ENCODE measurements at places on chromosomes 7 and 10. TPM values are rescaled to one million over a fixed set of nuclear protein-coding genes. Genes with fewer than 3 reads are reported as not detected.

The VSTM4 gene
- total RNA-seq: 0.50 TPM

The PON1 gene
- total RNA-seq: 0.64 TPM

The HOXA5 gene
- total RNA-seq: 3.7 TPM

The C1QL3 gene
- not detected for total RNA-seq

The PNLIPRP3 gene
- not detected for total RNA-seq

The ZPBP gene
- total RNA-seq: not detected

The DEPP1 gene
- total RNA-seq: 1.4 TPM

The CDNF gene
- 1.3 TPM for total RNA-seq

The RPEL1 gene
- total RNA-seq: 0.09 TPM

The LRRC4 gene
- not detected for total RNA-seq

The TMEM196 gene
- total RNA-seq: not detected

The HABP2 gene
- total RNA-seq: 0.07 TPM

The KIAA1549 gene
- 6.2 TPM for total RNA-seq

The TEX36 gene
- not detected for total RNA-seq

The ADAM22 gene
- total RNA-seq: 0.29 TPM

The NUTM2A gene
- not detected for total RNA-seq

The KCNIP2 gene
- 0.82 TPM for total RNA-seq

The WNT8B gene
- total RNA-seq: not detected

The WIPF3 gene
- 0.61 TPM for total RNA-seq

The GCK gene
- total RNA-seq: not detected

Measured in A549 treated with GW870086 at 1 μM for 4 hours (cell line).